Endodermal cell (in vitro differentiated cells): ENCODE measurements at places on chromosomes 5 and 9. TPM values are rescaled to one million over a fixed set of nuclear protein-coding genes. Genes with fewer than 3 reads are reported as not detected.

DNA sequence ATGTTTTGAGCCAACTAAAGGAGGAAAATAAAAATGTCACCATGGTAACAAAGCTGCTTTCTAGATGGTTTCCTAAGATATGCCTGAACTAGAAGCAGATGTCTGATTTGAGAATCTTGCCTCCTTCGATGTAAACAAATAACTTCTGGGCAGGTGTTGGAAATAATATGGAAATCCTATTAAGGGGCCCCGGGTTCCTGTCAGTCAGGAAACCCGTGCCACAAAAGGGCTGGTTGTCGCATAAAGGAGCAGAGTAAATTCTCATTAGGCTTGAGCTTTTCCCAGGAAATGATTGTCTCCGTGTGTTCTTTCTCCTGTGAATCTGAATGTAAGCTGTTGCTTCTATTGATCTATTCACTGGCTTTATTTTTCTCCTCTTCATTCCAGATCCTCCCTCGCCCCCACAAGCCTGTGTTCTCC, 90.8 kb downstream of the TLE4 start:
- DNase-seq = no peak

DNA sequence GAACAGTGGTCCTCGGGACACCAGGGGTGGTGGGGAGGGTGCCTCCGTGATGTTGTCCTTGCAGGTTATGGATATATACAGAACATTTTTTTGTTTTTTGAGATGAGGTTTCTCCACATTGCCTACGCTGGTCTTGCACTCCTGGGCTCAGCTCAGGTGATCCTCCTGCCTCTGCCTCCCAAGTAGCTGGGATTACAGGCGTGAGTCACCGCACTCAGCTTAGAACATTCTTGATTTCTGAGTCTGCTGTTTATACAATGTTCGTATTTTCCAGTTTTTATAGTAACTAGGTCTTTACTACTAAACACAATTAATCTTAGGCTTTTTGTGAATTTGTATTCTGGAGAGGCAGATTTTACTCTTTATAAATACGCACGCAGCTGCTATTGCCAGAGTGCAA, 6.0 kb downstream of the PMPCA start:
- DNase-seq = no peak

- DNase-seq = no peak
Measured at GRCh38 chr9:27752069-27752468, 178.8 kb upstream of the C9orf72 start.

GRCh38 chr5:68367287-68367686, 151.7 kb downstream of the PIK3R1 start:
- DNase-seq = no peak

- no peak for DNase-seq
Measured at GRCh38 chr5:36842087-36842486, 34.5 kb upstream of the NIPBL start.

- DNase-seq = no peak
Measured at GRCh38 chr5:153796527-153796926, 242.2 kb downstream of the FAM114A2 start.

GRCh38 chr9:88538311-88539085, 3.5 kb downstream of the NXNL2 start:
- DNase-seq = no peak

- DNase-seq = no peak
Measured at GRCh38 chr5:142613271-142613671, 72.6 kb downstream of the FGF1 start.

DNA sequence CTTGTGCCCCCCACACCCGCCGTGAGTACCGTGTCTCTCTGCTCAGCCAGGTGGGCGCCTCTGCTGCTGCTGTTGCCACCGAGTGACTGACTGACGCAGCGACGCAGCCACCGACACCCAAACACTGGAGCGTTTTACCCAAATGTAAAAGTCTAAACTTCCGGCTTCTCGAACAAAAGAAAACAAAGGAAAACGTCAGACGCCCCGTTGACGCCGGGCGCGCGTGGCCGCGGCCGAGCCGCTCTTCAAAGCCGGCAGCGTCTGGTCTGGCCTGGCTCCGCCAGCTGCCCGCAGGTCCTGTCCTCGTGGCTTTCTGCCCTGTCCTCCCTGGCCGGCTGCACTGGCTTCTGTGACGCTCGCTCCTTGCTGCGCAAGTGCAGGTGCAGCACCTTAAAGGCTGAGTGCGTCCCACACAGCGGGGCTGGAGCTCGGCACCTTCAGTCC, 41.4 kb upstream of the CLPTM1L start:
- DNase-seq = peak; percentile 78

DNA sequence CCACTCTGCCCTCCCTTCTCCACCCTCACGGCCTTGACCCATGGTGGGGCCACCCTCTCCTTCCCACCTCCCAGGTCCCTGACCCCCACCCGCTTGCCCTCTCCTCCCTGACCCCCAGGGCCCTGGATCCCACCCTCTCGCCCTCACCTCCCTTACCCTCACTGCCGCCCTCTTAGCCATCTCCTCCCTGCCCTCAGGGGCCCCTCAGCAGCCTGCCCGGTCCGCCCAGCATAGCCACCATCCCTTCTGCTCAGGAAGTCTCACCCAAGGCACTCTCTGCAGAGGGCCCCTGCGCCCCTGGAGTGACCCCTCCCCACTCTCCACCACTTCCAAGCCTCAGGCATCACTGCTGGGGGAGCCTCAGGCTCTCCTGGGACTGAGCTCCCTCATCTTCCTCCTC, 66.3 kb downstream of the MRPL36 start:
- peak; percentile 18 for DNase-seq

DNA sequence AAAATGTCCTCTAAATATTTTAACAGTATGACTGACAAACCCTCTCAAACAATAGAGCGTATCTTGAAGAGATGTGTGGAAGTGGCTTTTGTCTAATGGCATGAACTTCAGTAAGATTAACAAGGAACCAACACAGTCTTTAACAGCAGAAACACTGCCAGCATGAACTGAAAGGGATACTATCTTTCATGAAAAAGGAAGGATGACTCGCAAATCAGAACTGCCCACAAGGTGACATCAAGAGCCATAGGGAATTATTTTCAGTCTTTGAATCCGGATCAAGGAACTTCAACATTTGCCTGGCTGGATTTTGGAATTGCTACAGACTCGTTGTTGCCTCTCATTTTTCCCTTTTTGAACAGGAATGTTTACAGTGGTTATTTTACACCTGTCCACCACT, 5.1 kb upstream of the HEXB start:
- DNase-seq = no peak

DNA sequence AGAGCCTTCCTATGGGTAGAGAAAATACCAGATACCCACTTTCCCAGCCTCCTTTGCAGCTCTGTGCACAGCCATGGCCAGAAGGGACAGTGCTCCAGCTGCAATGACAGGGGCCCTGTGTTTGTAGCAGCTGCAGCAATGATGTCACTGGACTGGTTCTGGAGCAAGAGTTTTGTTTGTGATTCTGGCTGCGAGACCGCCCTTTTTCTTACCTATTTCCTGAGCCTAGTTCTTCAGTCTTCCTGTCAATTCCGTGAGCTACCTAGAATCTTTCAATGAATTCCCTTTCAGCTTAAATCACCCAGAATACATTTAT, 10.0 kb upstream of the BOD1 start:
- peak; percentile 26 for DNase-seq

GRCh38 chr9:15158064-15158463, 149.0 kb downstream of the TTC39B start:
- DNase-seq = no peak

GRCh38 chr5:109612278-109612905, 77.3 kb upstream of the MAN2A1 start:
- peak; percentile 50 for DNase-seq

GRCh38 chr5:146516151-146516475, at the start of gene GPR151:
TSS of gene GPR151 (minus strand) at chr5:146516190. CDS start at chr5:146516113, 77 bp downstream.
- no peak for DNase-seq

GRCh38 chr5:154268073-154268472, 77.5 kb downstream of the GALNT10 start:
- no peak for DNase-seq

DNA sequence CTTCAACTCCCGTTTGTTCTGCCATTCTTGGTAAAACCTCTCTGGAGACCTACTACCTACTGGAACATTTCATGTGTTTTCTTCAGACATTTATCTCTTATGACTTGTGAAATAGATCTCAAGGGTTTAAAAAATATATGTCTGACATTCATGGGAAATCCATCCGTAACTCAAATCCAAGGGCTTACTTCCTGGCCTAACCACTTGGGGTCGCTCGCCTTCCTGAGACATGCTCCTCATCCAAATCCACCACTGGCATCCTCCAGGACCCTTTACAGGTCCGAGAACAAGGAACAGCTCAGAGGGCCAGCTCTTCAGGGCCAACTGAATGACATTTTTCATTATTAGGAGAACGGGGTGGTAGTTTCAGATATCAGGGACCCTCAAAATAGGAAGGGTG, 235.1 kb upstream of the TUT7 start:
- peak; percentile 89 for DNase-seq

- no peak for DNase-seq
Measured at GRCh38 chr5:73496984-73497457, 1.2 kb upstream of the BTF3 start.

- no peak for DNase-seq
Measured at GRCh38 chr5:157778121-157778805, 34.8 kb downstream of the LSM11 start.

DNA sequence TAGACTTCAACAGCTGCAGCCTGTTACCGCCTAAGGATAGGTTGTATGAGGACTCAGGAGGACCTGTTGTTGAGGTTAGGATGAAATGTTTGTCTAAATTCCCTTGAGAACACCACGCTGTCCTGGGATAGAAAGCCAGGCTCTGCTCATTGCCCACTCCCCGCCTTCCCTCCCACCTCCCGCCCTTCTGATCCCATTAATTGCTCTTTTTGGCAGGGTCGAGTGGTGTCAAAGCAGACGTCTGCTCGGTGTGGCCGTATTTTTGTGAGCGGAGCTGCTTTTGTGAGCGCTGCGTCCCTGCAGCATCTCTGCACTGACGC, 62.3 kb downstream of the SPATA31C2 start:
- no peak for DNase-seq

DNA sequence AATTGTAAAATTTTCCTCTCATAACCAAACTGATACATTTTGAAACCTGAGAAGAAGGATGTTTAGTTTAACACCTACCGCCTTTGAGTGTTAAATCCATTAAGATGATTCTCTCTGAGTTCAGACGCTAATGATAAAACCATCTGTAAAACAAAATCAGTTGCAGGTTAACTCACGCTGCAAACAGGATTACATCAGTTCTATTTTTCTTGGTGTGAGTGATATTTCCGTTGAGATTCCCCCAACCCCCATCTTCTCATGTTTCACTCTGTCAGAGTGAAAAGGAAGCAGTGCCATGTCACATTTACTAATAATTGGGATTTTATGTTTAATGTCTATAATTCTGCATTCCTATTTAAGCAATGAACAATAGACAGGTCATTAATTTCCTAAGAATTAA, 146.5 kb downstream of the FANCC start:
- no peak for DNase-seq

DNA sequence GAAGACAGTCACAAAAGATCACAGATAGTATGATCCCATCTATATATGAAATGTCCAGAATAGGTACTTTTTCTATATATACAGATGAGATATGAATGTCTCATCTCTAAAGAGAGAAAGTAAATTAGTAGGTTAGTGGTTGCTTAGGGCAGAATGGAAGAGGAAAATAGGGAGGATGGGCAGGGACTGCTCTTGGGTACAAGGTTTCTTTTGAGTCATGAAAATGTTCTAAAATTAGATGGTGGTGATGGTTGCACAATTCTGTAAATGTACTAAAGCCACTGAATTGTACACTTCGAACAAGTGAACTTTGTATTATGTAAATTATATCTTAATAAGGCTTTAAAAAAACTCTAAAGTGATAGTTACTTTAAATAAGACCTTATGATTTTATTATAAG, 59.6 kb upstream of the GRAMD2B start:
- no peak for DNase-seq

Gene DYNC2I2
- total RNA-seq = 84.5 and 87.8 TPM in 2 replicates

Gene GRK6
- 51.6 and 55.5 TPM in 2 replicates for total RNA-seq

Gene CACFD1
- 20.2 to 35.0 TPM (median 25.9 TPM) in 3 replicates for total RNA-seq

Gene BSPRY
- total RNA-seq = 17.9 to 30.3 TPM (median 19.7 TPM) in 3 replicates

Gene PCDHGA4
- total RNA-seq = 0.78 to 0.86 TPM (median 0.80 TPM) in 3 replicates

Gene GFI1B
- total RNA-seq = 0.67 TPM in 1 of 3 replicates, not detected in the others

Gene GDA
- 1.2 to 2.5 TPM (median 1.7 TPM) in 3 replicates for total RNA-seq

Gene RMRP
- 17,358 and 19,094 TPM in 2 replicates for total RNA-seq

Gene FGFR4
- 90.3 to 131 TPM (median 130 TPM) in 3 replicates for total RNA-seq

Gene C9
- not detected in 2 replicates for total RNA-seq

Gene FYB1
- not detected in 3 replicates for total RNA-seq

Gene PCDHGB7
- total RNA-seq = 12.0 and 15.3 TPM in 2 replicates

Gene SLC31A2
- total RNA-seq = 1.8 to 3.1 TPM (median 2.0 TPM) in 3 replicates

Gene SAXO1
- total RNA-seq = 0.04 and 0.23 TPM in 2 replicates

Gene ANKRD34B
- 0.09 to 0.49 TPM (median 0.42 TPM) in 3 replicates for total RNA-seq

Gene THBS4
- 38.3 to 54.1 TPM (median 50.5 TPM) in 3 replicates for total RNA-seq

Gene NPR3
- total RNA-seq = 0.11 and 0.20 TPM in 2 replicates

Gene SLC6A3
- total RNA-seq = 0.18 and 0.23 TPM in 2 replicates

Gene CD274
- not detected in 2 replicates for total RNA-seq

Gene C5orf52
- total RNA-seq = not detected in 3 replicates

Gene CNTFR
- 0.53 and 0.63 TPM in 2 replicates for total RNA-seq

Gene PCDHA1
- total RNA-seq = 0.18 to 0.26 TPM (median 0.19 TPM) in 3 replicates

Gene PHF24
- total RNA-seq = 1.9 TPM in 2 replicates
